ENCODE measurements at places on chromosomes 11 and 22.

GRCh38 chr11:126415128-126415527 is 59.6 kb downstream of the ST3GAL4 start:
- DNase-seq: no peak

GRCh38 chr11:826836-827145 is 928 bp upstream of the CRACR2B start:
- DNase-seq: no peak

GRCh38 chr11:44304091-44305025 is 5.6 kb downstream of the ALX4 start:
- DNase-seq: no peak

- DNase-seq: no peak
Observed at GRCh38 chr11:60282286-60282685, 1.8 kb downstream of the MS4A4A start.

DNA sequence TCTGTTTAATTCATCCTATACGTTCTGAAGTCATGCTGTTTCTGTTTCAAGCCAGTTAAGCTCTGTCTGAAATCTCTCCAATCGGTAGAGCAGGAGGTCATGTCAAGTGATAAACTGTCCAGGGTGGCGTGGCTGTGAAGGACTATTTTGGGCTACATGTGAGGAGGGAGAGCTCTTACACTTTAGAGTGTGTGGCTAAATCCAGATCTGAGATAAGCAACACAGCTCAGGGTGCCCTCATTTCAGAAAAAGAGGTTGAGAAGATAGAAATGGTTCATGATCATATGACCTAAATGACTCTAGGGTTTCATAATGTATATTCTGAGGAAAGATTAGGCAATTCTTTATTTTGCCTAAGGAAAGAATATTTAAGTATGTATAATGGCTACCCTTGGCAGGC is 8.4 kb downstream of the BLID start:
- DNase-seq: no peak

DNA sequence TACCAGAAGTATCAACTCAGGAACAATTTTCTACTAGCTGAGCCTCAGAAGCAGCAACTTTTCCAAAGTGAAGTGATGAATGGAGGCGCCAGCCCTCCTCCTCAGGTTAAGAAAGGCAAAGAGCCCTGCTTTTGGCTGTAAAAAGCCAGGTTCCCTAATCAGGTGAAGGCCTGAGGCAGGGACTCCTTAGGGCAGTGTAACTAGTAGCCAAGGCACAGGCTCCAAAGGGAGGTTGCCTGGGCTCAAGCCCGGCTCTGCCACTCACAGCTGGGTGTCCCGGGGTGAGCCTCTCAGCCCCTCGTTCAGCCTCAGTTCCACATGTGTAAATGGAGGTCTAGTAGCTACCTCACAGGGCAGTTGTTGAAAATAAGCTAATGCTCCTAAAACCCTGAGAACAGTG is 19.5 kb downstream of the TSKU start:
- DNase-seq: no peak

DNA sequence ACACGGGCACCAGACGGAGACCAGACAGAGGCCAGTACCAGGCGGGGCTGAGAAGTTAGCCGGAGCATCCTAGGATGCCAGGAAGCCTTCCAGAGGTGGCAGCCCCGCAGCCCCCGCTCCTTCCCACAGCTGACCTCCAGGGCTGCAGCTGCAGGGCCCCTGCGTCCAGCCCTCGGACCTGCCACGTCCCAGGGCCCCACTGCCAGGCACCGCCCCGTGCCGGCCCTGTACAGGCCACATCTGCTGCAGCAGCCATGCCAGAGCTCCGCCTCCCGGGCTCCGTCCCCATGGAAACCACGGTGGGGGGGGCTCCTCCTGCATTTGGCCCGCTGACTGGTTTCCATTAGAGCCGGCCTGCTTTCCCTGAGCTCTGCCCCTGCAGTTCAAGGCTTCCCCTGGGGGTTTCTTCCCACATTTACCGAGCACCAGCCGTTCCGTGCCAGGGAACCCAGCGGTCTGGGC is 62.5 kb upstream of the PPARA start:
- DNase-seq: no peak

GRCh38 chr11:11416502-11416901 is 63.5 kb upstream of the CSNK2A3 start:
- DNase-seq: no peak

GRCh38 chr11:117202386-117203068 is 3.4 kb downstream of the TAGLN start:
- DNase-seq: no peak

- DNase-seq: no peak
Observed at GRCh38 chr22:42621505-42622002, 6.9 kb upstream of the POLDIP3 start.
